ENCODE measurements at places on chromosomes 1 and 21. TPM values are rescaled to one million over a fixed set of nuclear protein-coding genes. Genes with fewer than 3 reads are reported as not detected.

PIGM gene
- total RNA-seq = 2.1 TPM

- no peak for DNase-seq
Measured at GRCh38 chr1:38037221-38037939, 9.2 kb downstream of the POU3F1 start.

- peak; percentile 66 for DNase-seq
Measured at GRCh38 chr1:54928327-54928726, 41.3 kb upstream of the DHCR24 start.

LRRN2 gene
- total RNA-seq = not detected

DNA sequence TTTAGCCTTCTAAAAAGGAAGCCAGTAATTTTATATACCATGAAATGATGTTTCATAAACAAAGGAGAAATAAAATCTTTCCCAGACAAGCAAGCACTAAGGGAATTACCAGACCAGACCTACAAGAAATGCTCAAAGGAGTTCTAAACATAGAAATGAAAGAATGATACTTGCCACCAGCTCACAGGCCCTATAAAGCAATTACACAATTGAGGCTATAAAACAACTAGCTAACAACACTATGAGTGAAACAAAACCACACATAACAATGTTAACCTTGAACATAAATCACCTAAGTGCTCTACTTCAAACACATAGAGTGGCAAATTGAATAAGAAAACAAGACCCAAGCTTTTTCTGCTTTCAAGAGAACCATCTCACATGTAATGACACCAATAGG lies 123.8 kb downstream of the BARHL2 start:
- DNase-seq = no peak

- DNase-seq = no peak
Measured at GRCh38 chr1:110070282-110070669, 196 bp downstream of the ALX3 start.

GREM2 gene
- total RNA-seq = not detected

- peak; percentile 98 for DNase-seq
Measured at GRCh38 chr1:179310721-179311120, 17.1 kb downstream of the SOAT1 start.

KCNJ15 gene
- total RNA-seq = 2.1 TPM

DNA sequence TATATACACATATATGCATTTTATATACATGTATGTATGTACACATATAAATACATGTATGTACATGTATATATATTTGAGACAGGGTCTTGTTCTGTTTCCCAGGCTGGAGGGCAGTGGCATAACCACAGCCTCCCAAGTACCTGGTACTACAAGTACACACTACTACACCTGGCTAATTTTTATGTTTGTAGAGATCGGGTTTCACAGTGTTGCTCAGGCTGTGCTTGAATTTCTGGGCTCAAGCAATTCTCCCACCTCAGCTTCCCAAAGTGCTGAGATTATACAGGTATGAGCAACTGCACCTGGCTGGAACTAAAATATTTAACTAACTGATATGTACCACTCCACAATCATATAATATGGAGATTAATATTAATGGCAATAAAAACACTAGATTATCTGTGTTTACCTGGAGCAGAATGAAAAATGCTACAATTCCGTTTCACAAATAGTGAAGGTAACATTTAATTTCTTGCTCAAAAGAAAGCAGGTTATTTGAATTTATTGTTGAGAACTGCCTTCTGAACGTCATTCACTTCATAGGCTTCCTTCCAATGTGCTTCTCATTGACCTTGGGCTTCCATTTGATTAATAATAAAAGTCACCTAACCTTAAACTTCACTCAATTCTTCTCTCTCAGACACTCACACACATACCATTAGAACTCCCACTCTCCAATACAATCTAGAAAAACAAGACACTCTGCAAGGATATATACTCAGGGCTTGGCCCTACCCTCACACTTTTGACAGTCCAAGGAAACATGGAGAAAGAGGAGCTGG lies 57.0 kb downstream of the PTGER3 start:
- DNase-seq = no peak

SLC6A9 gene
- 13.4 TPM for total RNA-seq

LORICRIN gene
- total RNA-seq = not detected

DNA sequence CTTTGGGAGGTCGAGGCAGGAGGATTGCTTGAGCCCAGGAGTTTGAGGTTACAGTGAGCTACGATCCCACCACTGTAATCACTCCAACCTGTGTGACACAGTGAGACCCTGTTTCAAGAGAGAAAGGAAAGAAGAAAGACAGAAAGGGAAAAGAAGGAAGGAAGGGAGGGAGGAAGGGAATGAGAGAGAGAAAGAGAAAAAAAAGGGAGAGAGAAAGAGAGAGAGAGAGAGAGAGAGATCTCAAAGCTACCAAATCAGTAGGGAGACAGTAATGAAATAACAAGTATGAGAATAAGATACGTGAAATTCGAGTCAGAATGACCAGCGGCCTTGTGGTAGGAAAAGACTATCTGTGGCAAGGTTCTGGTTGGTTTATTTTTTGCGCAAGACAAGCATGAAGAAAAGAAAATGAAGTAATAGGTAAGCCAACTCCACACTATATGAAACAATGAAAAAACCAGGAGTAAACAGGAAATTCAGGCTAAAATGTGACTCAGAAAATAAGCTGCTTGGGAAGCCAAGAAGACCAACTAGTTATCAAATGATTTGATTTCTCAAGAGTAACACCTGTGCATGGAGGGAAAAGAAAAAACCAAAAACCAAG lies 8.9 kb downstream of the MTF1 start:
- peak; percentile 88 for DNase-seq

PPIAL4G gene
- total RNA-seq = not detected

DNA sequence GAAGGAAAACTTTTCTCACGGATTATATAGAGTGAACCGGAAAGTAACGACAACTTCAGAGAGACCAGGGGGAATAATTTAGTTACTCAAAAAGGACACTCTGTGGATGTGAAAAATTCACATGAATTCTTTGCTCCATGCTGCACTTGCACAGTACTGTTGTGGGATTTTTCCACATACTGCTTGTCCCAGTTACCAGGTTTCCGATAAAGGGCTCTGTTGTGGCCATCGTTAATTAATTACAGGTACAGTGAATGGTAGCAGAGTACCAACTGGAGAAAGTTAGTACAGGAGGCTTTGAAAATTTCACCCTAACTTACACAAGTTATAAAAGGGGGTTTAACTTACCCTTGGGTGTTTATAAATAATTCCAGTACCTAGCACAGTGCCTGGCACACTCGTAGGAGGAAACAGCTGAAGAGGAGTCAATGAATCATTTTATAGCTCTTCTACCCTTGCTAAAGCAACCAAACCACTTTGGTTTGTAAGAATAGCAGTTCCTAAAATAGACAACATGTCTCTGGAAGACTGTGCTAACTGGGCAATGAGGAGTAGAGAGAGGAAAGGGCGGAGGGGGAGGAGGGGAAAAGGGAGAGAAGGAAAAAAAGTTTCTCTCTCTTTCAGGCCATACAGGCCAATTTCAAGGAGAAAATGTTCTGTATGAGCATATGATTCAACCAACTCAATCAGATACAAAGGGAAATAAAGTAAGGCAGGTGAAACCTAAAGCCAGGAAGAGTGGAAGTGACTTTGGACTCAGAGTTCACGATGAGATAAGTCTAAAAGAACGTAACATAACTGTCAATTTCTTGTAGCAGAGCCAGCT lies 98.3 kb upstream of the MAGI3 start:
- no peak for DNase-seq

AXDND1 gene
- 0.26 TPM for total RNA-seq

DNA sequence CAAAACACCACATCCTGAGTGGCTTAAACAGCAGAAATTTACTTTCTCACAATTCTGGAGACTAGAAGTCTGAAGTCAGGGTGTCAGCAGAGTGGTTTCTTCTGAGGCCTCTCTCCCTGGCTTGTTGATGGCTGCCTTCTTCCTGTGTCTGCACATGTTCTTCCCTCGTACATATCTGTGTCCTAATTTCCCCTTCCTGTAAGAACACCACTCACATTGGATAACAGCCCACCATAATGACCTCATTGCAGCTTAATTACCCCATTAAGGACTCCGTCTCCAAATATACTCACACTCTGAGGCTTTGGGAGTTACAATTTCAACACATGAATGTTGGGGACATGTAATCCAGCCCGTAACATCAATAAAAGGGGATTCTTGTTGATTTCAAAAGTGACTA lies 23.4 kb downstream of the C8A start:
- DNase-seq = no peak

DNA sequence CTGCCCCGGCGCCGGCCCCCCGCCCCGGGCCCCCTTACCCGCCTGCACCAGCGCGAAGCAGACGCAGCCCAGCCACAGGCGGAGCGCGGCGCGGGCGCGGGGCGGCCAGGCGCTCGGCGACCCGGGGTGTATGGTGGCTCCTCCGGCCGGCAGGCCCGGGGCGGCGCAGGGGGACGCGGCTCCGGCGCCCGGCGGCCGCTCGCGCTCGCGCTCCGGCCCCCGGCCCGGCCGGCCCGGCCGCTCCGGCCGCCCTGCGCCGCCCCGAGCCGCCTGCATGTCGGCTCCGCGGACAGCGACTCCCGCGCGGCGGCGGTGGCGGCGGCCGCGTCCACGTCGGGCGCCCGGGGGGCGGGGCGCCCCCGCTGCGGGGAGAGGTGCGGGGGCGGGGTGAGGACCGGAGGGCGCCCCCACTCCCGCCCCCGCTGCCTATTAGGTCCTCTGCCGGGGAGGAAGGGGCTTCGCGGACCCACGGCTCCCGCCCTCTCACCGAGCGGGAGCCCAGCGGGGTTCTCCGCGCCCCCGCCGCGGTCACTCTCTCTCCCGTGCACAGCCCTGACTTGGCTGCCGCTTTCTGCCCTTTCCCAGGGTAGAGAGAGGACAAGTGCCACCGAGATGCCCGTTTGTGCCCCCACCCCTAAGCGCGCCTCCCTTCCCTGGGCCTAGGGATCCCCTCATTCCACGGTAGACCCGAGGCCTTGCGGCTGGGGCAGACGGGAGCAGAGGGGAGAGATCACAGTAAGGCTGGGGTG lies at the start of gene FNDC5:
Gene FNDC5 (minus strand): TSS at position 298 of the 749 bp plus-strand sequence.
- no peak for DNase-seq

DNA sequence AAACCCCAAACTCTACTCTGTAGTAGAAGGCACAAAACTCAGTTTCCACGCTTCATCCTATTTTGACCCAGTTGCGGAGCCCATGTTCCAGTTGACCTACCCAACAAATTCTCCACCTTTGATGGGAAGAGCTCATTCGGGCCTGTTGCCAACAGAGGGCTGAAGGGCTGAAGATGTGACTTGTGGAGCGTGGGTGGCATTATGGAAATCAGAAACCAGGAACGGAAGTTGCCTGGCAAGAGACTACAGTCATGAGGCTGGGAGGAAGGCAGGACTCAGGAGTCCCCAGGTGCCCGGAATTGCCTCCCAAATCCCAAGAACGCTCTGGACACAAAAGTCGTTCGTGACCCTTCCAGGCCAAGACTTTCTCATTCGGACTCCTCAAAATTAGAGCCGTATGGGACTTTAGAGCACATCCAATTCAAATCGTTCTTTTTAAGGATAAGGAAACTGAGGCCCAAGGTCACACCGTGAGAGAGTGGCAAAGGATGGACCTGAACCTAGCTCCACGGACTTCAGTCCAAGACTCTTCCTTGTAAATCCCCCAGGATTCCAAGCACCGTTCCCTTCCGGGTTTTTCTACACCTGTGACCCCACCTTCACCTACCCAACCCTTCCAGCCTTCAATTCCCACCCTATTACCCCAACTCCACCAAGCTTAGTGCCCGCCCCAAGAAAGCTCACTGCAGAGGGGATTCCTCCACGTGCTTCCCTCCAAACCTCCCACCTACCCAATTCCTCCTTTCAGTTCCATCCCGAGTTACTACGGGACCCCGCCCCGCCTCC lies 739 bp downstream of the SMG5 start:
- peak; percentile 61 for DNase-seq

DNA sequence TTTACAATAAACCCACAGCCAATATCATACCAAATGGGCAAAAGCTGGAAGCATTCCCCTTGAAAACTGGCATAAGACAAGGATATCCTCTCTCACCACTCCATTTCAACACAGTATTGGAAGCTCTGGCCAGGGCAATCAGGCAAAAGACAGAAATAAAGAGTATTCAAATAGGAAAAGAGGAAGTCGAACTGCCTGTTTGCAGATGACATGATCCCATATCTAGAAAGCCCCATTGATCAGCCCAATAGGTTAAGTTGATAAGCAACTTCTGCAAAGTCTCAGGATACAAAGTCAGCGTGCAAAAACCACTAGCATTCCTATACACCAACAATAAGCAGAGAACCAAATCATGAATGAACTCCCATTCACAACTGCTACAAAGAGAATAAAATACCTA lies 235.5 kb downstream of the DPYD start:
- no peak for DNase-seq

KRTAP13-2 gene
- not detected for total RNA-seq

PGBD5 gene
- under 0.01 TPM for total RNA-seq

AMY2B gene
- 3.9 TPM for total RNA-seq

- DNase-seq = no peak
Measured at GRCh38 chr1:45385302-45385701, 45.1 kb upstream of the MUTYH start.

GRCh38 chr1:225362805-225363204 lies 65.0 kb downstream of the LBR start:
- DNase-seq = no peak

- DNase-seq = peak; percentile 91
Measured at GRCh38 chr1:234373064-234373958, at the start of gene COA6. COA6 (plus strand) TSS chr1:234373456; CDS start chr1:234373467, 11 bp downstream.

CLK2 gene
- total RNA-seq = 23.4 TPM

EPHX1 gene
- total RNA-seq = 3.9 TPM

RGS8 gene
- total RNA-seq = not detected

DNA sequence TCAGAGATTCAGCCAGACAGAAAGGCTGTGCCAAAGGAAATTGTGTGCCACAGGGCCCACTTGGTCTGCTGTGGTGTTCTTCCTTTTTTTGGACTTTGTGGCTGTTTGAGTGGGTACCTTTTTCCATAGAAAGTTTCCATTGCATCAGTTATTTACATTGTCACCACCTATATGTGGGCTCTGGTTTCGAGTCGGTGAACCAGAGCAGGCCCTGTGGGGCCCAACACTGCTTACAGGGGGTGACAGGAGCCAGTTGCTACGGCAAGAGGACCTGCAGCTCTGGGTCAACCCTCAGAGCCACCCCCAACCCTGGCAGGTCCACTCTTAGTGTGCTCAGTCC lies 157.0 kb upstream of the EDN2 start:
- no peak for DNase-seq

DNA sequence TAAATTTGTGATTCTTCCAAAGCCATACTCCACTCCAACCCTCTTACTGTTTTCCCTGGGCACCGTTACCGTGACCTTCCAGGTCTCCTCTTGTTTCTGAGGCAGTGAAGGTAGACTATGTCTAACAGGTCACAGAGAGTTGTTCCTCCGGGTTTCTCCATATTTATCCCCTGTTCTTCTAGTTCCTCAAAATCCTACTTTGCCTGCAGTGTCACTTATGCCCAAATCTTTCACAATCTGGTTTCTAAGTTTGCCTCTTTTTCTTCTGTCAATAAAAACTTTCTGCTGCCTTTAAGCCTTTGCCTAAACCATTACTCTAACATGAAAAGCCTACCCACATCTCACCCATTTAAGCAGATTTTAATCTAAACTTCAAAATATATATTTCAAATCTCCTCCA lies 87.7 kb downstream of the C4BPA start:
- no peak for DNase-seq

DNA sequence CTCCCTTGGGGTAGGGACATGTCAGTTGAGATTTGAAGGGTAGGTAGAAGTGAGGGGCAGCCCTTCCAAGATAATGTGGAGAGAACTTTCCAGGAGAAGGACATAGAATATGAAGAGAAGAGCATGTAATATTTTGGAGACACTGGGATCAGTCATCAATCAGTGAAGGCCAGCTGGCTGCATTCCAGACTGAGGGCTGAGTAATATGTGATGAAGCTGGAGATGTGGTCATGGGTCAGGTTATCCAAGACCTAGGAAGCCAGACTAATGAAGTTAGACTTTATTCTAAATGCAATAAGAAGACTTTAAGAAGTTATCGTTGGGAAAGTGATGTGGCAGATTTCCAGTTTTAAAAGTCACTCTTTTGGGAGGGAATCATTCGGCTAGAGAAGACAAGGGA lies 262.0 kb downstream of the HMCN1 start:
- peak; percentile 91 for DNase-seq

Measured in bronchial epithelial cell (primary cell).